ENCODE measurements at places on chromosomes 2 and 18.
A peak's percentile ranks its signal among the peaks of the same experiment; 100 is the strongest.

DNA sequence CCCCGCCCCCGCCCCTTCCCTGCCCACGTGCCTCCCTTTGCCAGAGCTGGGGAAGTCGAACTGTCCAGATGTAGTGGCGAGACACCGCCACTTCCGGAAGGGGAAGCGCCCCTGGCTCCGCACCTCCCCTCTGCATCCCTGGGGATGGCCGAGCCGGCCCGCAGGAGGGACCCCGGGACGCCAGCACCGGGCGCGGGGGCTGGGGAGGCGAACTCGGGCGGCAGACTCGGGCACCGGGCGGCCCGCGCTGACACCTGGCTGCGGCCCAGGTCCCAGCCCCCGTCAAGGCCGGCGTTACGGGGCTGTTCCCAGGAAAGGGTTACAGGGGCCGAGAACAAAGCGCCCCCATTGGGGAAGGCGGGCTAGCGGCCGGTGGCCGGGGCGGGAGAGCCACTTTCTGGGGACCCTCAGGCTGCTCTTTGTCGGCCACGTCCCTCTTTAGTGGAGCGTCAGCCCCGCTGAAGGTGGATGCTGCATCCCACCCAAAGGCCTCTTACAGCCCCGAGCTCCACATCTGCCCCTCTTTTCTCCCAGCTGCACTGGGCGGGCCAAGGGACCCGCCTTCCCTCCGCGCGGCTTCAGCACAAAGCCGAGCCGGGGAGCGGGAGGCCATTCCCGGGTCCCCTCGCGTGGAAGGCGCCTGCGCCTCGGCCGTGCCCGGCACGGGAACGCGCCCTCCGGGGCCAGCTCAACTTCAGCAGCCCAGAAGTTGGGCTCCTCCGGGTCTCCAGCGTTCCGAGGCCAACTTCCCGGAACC is 1.3 kb downstream of the SDC1 start:
- peak; percentile 54 for DNase-seq

- DNase-seq: peak; percentile 14
These were observed 102.7 kb upstream of the ARHGAP15 start for GRCh38 chr2:143026411-143027054.

DNA sequence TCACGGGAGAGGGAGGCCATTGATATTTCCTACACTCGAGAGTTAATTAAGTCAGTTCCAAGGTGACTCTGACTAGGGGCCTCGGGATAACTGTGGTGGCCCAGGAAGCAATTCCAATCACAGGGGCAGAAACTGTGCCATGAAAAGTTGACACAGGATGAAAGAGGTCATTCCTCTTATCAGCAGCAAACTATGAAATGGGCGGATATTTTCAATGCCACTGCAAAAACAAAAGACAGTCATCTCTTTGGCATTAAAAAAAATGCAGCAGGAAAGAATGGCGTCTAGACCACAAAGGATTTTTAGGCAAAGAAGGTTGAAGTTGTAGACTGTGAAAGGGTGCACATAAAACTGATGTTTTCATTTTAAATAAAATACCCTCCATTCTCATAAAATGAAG is 50.0 kb downstream of the TGIF1 start:
- no peak for DNase-seq

DNA sequence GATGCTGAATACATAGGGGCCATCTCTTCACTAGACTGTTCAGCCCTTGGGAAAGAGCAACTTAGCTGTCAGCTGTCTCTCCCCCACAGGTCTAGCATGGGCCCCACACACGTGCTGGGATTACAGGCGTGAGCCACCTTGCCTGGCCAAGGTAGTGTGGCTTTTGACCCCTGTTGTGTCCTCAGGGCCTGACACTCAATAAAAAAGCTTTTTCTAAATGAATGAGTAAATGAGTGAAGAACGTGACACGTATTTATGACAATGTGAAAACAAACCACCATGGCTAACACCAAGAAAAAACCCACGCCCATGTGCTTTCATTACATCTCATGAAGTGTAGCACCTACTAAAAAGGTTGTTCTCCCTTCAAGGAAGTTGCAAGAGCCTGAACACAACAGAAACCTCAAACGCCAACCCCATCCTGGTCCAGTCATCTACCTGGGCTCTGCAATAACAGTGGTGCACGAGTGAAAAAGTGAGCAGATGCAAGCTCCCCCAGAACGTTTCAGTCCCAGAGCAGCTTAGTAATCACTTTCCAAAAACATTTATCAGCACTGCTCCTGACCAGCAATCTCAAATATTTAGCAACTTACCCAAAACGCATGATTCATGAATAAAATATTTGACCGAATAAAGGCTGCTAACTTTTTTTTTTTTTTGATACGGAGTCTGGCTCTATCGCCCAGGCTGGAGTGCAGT is 3.4 kb downstream of the WDFY1 start:
- DNase-seq: no peak

- no peak for DNase-seq
These were observed 138.6 kb downstream of the DNER start for GRCh38 chr2:229575569-229576315.

DNA sequence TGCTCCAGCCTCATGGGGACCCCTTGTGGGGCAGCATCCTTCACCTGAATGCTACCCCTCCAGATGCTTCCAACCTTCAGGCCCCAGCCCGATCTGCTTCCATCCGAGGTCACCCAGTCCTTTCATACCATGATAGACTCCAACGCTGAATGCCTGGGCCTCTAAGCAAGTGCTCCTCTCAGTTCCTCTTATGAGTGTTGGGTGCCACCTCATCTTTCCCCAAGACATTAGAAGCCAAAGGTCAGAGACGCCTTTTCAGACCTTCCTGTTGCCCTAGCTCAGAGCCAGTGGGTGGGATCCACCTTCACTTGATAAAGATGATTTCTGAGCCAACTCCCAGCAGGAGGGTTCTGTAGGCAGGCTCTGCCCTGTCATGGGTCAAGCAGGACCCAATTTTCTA is 174.5 kb upstream of the MGAT5 start:
- DNase-seq: no peak

GRCh38 chr2:16013359-16013911 is 73.1 kb downstream of the MYCN start:
- DNase-seq: no peak
